ENCODE measurements at places on chromosomes 13 and 19. TPM values are rescaled to one million over a fixed set of nuclear protein-coding genes. Genes with fewer than 3 reads are reported as not detected.

Gene ZNF548
- polyA plus RNA-seq, result 15.6 TPM

GRCh38 chr19:6271251-6271650 lies 8.5 kb downstream of the MLLT1 start:
- no peak for DNase-seq

GRCh38 chr13:99053636-99054233 lies 75.9 kb upstream of the DOCK9 start:
- no peak for DNase-seq

DNA sequence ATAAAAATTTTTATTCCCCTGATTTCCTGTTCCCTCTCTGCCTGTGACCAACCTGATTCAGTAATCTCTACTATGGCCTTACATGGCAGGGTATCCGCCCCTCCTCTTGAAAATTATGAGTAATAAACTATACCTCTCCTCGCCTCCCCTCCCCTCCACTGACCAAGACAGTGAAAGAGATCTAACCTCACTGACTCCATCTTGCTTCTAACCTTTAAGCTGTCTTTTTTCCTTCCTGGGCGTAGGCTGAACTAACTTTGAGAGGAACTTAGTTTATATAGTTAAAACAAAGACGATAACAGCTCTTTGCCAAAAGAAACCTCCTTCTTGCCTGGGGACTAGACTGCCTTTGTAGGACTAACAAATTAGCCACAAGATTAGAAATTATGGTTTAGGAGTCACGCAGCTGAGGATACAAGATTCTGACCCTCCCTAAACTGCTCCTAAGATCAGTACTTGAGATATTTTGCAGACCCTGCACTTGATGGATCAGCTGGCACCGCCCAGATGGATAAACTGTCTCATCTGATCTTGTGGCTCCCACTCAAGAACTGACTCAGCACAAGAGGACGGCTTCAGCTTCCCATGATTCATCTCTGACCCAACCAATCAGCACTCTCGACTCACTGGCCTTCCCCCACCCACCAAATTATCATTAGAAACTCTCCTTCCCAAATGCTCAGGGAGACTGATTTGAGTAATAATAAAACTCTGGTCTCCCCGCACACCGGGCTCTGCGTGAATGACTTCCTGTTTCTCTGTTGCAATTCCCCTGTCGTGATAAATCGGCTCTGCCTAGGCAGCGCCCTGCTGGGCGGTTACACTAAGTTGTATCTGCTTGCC lies 187.1 kb downstream of the TDRD3 start:
- peak; percentile 15 for DNase-seq

- peak; percentile 36 for DNase-seq
Measured at GRCh38 chr13:73556128-73556527, 497.3 kb downstream of the KLF5 start.

Measured in muscle of leg (tissue), 16 donors.